ENCODE measurements at places on chromosomes 1 and 21.

DNA sequence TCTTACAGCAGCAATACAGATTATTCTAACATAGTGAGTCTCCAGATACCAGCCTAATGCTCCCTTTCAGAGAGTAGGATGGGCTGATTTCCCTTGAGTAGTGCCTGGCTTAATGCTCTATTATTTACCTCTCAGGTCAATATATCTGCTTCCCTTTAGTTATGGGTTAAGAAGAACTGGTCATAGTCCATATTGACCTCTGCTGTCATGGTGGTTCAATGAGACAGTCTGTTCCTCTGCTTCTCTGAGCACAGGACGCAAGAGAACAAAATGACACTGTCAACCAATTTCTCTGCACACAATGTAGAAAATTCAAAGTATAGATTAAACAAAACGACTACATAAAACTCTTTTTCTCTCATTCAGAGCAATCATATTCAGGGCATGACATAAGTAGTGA, 2.9 kb downstream of the MRAP start:
- no peak for DNase-seq

DNA sequence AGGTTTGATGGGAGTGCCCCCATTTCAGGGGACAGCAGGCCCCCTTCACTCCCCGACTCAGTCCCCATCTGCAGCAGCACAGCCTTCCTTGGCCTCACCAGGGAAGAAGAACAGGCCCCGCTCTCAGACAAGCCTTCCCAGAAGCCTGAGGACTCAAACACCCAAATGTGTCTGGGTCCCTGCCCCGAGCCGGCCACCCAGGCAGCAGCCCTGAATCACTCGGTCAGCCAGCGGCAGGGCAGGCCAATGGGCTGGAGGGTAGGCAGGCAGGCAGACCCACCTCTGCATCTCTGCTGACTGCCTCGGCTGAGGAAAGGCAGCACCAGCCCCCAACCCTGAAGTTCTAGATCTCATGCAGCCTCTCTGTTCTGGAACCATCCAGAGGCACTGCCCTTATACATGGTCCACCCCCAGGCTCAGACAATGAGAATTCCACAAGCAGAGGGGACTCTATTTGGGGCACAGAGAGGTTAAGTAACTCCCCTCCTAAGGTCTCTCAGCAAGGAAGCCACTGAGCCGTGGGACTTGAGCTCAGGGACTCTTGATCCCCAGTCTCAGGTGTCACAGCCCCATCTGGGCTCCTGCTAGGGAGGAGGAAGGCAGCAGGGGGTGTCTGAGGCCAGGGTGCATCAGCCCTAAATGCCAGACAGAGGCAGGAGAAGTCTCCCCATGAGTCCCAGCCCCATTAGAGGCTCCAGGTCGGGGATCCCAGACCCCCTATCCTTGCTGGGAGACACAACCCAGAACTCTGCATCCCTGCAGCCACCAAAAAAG, 33.2 kb upstream of the RUNX3 start:
- no peak for DNase-seq

- DNase-seq: no peak
Observed at GRCh38 chr1:206664740-206665139, 20.0 kb upstream of the MAPKAPK2 start.

- DNase-seq: no peak
Observed at GRCh38 chr1:168945870-168946269, 160.6 kb upstream of the ATP1B1 start.

DNA sequence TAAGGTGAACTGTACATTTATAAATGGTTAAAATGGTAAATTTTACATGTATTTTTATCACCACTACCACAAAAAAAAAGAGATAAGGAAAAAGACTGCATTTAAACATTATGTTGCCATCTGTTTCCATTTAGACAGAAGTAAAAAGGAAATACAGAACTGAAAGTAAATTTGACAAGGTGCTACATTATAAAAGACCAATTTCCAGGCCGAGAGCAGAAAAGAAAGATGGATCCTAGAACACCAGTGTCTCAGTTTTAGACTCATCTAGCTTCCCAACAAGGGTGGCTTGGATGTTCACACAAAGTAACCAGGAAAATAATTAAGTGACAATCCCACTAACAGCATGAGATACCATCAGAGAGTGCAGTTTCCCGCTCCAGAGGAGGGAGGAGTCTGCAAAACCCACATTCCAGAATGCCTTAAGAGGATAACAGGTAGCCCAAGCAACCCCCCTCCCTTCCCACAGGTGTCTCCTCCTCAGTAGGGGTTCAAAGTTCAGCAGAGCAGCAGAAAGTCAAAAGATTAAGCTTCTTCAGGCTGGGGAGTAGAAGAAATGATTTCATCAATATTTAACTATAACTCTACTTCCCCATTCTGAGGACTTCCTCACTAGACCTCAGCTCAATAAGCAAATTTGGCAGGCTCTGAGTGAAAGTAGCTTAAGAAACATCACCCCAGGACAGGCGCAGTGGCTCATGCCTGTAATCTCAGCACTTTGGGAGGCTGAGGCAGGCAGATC, 11.8 kb downstream of the TPM3 start:
- DNase-seq: no peak

Measured in activated CD4-positive, alpha-beta T cell treated with anti-CD3 and anti-CD28 coated beads for 1 hour (primary cell).